ENCODE measurements at places on chromosomes 5 and 9.

GRCh38 chr5:61281686-61282085 is 50.4 kb upstream of the ZSWIM6 start:
- no peak for DNase-seq

- DNase-seq: no peak
Measured at GRCh38 chr5:57486027-57486602, 3.5 kb upstream of the ACTBL2 start.

- no peak for DNase-seq
Measured at GRCh38 chr9:16640649-16641048, 229.8 kb downstream of the BNC2 start.

GRCh38 chr5:135484674-135485086 is 32.5 kb upstream of the TIFAB start:
- no peak for DNase-seq

DNA sequence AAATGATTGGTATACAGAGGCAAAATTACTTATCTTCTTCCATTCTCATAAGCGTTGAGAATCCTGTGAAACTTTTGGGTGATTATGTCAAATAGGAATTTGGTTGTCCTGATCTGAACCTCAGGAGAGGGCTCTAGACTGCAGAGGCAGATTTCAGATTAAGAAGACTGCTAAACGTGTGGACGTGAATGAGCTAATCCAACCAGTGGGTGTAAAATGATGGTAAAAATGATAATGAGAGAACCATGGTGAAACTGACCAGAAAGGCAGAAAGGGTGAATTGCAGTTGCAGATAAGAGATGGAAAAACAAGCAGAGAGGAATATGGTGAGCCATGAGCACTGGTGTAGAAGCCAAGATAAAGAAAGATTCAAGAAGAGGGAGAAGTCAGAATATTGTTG is 1200.2 kb upstream of the CDH6 start:
- DNase-seq: no peak

DNA sequence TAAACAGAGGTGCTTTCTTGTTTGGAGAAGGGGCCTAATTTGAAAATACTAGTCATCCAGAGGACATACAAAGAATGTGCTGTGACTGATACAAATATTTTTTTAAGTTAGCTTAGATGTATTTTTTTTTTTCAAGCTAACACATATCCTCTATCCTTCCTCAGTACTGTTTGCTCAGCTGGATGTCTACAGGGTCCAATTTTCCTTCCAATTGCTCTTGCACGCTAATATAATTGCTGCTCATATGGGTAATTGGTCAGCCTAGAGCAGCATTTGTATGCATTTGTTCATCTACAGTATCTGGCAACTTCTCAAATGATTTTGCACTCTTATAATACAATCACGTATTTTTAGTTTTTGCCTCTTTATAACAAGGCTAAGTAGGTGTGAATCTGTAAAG is 84.7 kb downstream of the ZDHHC21 start:
- no peak for DNase-seq

GRCh38 chr5:171435908-171436307 is 16.5 kb downstream of the FGF18 start:
- DNase-seq: no peak

DNA sequence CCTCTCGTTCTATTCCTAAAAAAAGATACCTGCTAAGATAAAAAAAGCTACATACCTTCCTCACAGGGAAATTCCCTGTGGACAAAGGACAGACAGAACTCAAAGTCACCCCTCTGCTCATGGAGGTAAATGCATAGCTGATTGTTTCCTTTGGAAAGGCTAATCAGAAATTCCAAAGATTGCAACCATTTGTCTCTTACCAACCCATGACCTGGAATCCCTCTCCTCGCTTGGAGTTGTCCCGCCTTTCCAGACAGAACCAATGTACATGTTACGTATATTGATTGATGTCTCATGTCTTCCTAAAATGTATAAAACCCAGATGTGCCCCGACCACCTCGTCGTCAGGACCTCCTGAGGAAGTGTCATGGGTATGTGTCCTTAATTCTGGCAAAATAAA is 49.2 kb upstream of the LIFR start:
- DNase-seq: no peak

DNA sequence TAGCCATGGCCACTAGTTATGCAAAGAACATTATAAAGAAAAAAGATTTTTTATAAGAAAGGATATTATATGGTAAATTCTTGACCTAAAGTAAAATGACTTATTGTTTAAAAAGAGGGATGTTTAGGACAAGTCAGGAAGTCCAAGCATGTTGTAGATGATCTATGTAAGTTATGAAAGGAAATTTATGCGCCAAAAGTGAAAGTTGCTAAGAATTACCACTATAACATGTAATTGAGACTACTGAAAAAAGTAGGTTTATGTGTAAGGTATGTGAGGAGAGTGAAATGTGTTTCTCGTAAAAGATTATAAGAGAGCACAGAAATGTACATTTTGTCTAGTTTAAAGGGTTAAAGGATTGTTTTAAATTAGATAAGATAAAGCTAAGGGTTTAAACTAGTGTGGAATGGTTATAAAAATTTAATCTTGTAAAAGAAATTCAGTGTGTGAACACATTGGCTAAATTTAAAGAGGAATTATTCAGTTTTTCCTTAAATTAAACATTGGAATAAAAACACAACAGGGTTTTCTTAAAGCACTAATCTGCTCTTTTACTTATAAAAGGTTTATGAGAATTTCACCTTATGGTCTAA is 1100.4 kb upstream of the EDIL3 start:
- DNase-seq: no peak

GRCh38 chr5:159031513-159031912 is 68.2 kb downstream of the EBF1 start:
- DNase-seq: no peak

GRCh38 chr5:10030219-10030831 is 219.4 kb downstream of the ATPSCKMT start:
- no peak for DNase-seq

- DNase-seq: no peak
Measured at GRCh38 chr9:91348191-91348807, 13.4 kb downstream of the AUH start.

GRCh38 chr5:144464306-144464705 is 293.6 kb downstream of the KCTD16 start:
- DNase-seq: no peak

GRCh38 chr5:109421956-109422355 is 12.2 kb upstream of the PJA2 start:
- DNase-seq: no peak

GRCh38 chr5:58187432-58188261 is 272.2 kb downstream of the PLK2 start:
- no peak for DNase-seq

DNA sequence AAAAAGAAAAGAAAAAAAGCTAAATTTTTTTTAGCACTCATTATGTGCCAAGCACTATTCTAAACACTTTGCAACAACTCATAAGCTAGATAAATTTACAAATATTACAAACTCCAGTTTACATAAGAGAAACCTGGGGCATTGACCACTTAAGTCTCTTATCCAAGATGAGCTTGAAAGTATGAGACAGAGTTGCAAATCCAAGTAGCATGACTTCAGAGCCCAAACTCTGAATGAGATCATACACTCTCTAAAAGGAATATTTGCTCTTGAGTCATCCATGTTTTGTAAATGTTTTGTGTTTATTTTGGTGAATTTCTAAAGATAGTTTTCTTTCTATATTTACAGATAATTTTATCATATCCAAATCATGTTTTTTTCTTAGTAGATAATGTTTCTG is 4.0 kb upstream of the SHOC1 start:
- no peak for DNase-seq

DNA sequence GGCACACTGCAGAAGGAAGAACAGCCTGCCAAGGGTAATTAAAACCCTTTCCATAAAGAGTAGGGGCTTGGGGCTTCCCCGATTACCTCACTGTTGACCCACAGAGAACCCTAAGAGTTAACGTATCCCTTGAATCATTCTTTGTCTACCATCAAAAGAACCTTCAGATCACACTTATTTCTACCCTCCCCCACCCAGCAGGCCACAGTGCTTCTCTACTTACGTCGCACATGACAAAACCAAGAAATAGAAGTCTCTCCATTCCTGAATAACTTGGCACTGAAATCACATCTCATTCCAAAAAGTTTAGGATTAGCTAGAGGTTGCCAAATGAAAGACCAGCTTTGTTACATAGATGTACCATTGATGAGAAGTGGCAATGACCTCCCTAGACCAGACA is 268.7 kb upstream of the GAS1 start:
- DNase-seq: no peak

- no peak for DNase-seq
Measured at GRCh38 chr5:7015586-7016256, 302.5 kb downstream of the TENT4A start.

GRCh38 chr9:8456344-8456743 is 656.8 kb upstream of the DMAC1 start:
- no peak for DNase-seq

DNA sequence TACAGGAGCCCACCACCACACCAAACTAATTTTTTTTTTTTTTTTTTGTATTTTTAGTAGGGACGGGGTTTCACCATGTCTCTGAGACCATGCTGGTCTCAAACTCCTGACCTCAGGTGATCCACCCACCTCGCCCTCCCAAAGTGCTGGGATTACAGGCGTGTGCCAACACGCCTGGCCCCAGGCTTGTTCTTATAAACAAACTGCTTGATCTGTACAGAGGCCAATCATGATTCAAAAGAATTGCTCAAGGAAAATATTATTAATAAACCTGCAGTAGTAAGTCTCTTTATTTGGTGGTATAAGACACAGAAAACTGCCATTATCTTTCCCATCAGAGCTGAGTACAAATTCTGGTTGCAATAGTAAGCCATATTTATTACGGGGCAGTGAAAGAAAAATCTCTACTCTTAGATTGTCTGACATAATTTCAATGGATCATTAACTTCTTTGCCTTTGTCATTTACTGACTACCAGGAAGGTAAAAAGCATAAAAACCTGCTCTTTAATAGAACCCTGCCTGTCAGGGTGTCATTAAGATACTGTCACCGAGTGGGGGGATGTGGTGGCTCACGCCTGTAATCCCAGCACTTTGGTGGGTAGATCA is 33.3 kb downstream of the RASEF start:
- DNase-seq: no peak

GRCh38 chr5:139100825-139101224 is 97.3 kb downstream of the SIL1 start:
- DNase-seq: no peak

DNA sequence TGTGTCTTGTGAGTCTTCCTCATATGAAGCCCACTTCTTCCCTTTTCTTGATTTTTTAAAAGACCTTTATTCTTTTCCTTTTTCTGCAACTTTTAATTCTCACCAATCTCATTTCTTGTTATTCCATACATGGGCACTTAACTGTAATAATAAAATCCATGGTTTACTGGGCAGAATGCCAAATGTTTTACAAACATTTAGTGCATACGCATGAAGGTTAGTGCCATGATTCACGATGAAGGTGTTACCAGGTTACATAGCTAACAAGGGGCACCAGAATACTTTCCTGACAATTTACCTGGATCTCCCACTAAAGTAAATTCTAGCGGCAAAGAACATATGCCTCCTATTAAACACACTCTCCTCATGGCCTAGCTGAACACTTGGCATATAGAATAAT is 28.5 kb downstream of the MAN2A1 start:
- DNase-seq: no peak

- no peak for DNase-seq
Measured at GRCh38 chr9:76634356-76635054, 129.7 kb upstream of the PCA3 start.

GRCh38 chr9:93633492-93634221 is 57.3 kb downstream of the PHF2 start:
- no peak for DNase-seq

GRCh38 chr5:94749042-94749441 is 130.6 kb downstream of the SLF1 start:
- DNase-seq: no peak

DNA sequence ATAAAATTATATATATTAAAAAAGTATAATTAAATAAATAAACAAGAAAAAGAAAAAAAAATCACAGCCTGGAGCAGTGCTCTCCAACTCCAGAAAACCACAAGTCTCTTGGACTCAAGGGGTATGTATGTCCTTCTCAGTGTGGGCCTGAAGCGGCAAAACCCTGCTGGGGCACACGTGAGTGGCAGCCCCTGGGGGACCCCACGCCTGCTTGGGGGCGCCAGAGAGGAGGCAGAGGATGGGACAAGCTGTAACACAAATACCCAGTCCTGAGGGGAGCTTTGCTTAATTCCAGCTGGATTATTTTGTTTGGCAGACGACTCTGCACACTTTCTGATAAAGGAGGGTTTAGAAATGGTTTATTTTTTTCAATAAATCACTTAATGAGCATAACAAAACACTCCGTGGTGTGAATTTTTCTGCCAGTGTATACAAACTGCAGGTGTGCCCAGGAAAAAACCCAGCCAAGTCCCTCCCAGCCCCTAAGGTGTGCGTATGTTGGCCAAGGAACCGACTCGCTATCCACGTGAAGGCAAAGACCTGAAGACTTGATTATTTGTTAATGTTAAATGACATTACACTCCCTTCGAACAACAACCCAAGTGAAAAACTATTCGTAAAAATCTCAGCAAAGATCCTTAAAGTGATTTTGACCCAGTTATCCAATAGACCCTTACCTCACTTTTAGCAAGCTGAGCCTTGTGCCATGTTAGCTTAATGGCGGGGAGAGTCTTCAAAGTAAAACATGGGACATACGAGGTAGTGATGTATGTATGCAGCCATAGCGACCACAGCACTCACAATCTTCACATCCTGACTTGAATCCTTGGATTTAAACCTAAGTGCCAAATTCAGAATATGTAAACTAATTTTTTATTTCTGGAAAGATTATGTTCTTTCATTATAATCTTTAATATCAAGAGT is 32.9 kb downstream of the ANKH start:
- no peak for DNase-seq

- DNase-seq: no peak
Measured at GRCh38 chr9:134046894-134047681, 20.7 kb downstream of the BRD3 start.

GRCh38 chr5:5018578-5018970 is 121.6 kb upstream of the ADAMTS16 start:
- no peak for DNase-seq

GRCh38 chr9:517993-518392 is 303.3 kb downstream of the DOCK8 start:
- DNase-seq: no peak

DNA sequence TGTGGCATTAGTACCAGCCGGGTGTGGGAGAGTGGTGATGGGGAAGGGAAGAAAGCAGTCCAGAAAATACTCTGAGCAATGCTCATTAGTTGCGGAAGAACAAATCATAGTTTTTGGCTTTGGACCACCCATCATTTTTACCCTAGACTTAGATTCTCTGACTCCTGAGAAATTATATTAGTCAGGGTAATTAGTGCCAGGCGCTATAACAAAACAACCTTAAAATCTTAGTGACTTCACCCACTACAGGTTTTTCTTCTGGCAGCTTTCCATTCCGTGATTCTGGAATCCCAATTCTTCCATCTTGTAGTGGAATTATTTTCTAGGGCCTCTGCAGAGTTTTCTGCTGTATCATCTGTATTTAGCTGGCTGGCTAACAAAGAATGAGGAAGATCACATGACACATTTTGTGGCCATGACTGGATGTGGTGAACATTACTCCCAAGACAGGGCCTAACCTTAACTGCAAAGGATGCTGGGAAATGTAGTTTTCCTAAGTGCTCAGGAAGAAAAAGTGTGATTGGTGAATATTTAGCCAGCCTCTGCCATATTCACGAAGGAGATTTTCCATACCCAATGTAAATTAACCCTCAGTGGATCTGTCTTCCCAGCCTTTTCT is 373.0 kb upstream of the MEF2C start:
- DNase-seq: no peak

All from activated naive CD4-positive, alpha-beta T cell treated with Interleukin-2 at 50 U/mL for 16 hours (primary cell).